ENCODE measurements at places on chromosomes 1 and 21.

- no peak for DNase-seq
Observed at GRCh38 chr1:224637515-224637914, 21.4 kb downstream of the CNIH3 start.

GRCh38 chr1:84298328-84298683 lies 3.2 kb upstream of the SAMD13 start:
- DNase-seq, result peak; percentile 64

GRCh38 chr1:54413295-54413694 lies 7.1 kb upstream of the SSBP3 start:
- no peak for DNase-seq

- DNase-seq, result no peak
Observed at GRCh38 chr1:161313554-161314200, 504 bp upstream of the SDHC start.

DNA sequence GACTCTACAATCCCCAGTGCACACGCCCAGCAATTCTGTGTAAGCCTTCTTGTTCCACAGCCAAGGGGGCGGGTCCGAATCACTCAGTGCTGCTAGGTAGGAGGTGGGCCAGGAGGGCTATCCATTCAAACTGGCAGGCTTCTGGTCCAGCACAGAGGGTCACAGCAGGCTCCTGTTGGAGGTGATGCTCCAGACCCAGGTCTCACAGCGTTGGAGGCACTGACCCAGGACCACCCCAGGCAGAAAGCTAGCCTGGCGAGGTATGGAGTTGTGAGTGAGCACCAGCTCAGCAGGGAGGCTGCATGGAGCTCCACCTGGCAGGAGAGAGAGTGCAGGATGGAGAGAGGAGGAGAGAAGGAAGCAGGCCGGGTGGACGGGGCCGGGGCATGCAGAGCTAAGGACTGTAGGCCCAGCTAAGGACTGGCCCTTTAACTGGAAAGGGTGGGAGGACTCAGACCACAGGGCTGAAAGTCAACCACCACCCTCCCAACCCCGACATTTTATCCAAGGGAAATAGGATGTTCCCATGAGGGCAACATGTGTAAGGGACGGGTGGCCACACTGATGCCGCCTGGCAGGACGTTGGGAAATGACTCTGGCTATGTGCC lies 38.7 kb downstream of the GPR161 start:
- no peak for DNase-seq

DNA sequence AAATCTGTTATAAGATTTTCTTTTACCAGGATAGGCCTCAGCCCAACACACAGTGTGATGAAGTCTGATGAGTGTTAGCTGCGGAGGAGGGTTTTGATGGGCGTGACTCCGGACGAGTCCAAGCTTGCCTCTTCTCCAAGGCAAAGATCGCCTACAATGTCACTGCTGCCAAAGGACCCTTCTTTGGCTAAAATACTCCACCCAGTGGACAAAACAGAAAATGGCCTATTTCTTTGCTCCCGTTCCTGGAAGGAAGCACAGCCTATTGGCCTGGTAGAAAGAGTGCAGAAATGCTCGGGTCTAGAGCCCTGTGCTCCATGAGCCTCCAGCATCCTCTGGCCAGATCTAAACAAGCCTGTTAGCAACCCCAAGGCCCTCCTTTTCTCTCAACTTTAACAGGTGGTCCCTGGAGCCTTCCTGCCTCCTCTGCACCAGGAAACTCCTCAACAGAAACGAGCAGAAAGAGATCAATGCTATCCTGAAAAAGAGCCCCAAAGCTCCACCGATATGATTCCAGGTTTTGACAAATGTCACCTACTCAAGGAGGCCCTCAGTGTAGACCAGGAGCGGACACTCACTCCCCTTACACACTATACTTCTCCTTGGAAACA lies 3.4 kb upstream of the CASQ2 start:
- no peak for DNase-seq

DNA sequence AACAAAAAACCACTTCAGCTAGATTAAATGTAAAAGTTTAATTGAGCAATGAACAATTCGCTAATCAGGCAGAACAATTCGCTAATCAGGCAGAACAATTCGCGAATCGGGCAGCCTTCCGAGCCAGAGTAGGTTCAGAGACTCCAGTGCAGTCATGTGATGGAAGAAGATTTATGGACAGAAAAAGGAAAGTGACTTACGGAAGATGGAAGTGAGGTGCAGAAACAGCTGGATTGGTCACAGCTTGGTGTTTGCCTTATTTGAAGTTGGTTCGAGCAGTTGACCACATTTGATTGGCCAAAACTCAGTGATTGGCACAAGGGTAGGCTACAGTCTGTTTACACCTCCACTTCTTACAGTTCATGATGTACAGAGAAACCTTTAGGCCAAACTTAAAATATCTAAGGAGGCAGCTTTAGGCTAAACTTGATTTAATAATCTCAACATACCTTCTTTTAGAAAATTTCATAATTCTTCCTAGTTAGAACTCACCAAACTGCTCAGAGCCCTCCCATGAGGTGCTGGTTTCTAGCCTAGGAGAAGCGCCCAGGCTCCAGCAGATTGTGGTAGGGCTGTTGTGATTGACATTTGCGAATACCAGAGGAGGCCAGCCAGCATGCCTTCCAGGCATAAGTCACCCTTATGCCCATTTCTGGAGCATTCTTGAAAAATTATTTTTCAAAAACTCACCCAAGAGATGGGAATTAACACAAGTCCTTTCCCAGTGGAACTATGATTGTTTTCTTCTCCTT lies 22.8 kb upstream of the KCNC4 start:
- DNase-seq, result no peak

GRCh38 chr1:193121616-193122593 lies at the start of gene CDC73:
CDC73 (plus strand) TSS chr1:193122031; CDS start chr1:193122201, 170 bp downstream.
- DNase-seq, result peak; percentile 99

DNA sequence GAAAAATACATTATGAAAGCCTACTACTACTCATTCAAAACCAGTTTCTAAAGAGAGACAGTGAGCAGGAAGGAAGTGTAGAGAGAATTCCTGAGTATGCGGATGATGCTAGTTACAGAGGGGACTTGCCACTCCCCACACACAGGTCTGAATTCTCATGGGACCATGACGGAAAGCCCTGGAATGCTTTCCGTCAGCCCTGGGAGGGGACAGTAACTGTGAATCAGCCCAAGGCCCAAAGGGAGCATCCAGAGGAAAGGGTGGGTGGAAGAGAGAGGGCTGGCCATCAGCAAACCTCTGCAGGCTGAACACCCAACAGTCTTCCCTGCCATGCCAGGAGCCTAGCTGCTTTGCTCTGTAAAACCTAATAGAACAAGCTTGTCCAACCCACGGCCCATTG lies 36.4 kb downstream of the RCSD1 start:
- DNase-seq, result no peak

DNA sequence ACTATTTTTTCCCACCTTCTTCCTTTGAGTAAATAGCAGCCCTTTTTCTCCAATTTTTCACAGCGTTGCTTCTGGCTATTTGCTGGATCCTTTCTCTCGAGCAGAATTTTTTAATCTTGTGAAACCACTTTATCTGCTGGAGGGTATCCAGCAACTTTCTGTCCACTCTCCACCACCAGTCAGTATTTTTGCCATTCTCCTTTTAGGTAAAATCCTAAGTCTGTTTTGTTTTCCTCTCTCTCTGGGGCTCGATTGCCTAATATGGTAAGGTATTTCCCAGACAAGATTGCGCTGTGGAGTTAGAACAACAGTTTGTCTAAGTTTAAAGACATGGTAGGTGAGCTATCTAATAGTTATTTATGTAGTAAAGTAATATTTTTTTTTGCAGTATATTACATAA lies 156.9 kb downstream of the PPP1R12B start:
- DNase-seq, result no peak

DNA sequence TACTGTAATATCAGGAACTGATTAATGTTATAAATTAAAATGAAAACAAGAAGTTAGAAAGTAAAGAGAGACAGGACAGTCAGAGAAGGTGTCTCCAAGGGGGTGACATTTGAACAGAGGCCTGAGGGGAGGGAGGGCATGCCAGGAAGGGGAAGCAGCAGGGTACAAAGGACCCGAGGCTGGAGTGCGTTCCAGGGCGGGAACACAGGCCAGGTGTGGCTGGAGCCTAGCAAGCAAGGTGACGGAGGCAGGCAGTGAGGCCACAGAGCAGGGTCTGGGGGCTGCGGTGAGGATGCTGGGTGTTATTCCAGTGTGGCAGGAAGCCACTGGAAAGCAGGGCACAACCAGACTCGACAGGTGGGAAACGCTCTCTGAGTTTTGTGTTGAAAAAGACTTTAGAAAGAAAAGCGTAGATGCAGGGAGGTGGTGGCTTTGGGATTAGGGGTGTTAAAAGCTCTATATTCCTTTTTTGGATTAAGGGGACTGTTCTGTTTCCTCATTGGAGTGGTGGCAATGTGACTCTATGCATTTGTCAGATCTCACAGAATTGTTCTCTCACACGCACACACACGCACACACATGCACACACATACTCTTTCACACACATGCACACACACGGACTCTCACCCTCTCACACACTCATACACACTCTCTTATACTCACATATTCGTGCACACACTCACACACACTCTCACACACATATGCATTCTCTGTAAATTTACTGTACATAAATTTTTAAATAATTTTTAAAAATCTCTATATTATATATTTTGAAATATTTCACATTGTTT lies 124.5 kb downstream of the GLIS1 start:
- DNase-seq, result no peak

DNA sequence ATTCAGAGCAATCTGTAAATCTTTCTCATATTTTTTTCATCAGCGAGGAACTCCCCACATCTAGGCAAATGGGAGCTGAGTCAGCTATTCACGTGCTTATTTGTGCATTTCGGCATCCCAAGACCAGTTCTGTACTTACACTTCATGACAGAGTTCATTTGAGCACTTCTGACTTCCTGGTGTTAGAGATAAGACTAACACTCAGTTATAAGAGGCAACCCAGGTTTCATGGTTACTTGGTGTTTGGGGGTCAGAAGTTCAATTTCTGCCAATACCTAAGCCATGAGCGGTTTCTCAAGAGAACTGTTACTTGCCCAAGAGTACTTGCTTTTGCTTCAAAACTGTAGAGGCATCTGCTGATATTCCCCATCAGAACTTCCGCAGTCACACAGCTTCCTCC lies 24.1 kb upstream of the DESI2 start:
- DNase-seq, result no peak

DNA sequence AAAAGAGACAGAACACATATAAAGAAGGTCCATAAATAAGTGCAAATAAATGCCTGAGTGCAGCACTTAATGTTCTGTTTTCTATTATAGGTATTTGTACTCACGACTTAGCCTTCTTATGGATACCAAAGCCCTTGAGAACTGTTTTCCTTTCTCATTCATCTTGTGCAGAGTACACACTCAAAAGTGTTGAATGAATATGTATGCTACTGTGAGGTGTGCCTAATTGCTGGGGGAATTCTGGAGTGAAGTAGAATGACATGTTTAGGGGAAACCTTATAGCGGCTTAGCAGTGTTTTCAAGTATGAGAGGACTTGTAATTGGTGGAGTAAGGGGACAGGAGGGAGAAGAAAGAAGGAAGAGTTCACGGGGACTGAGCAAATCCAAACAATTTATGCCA lies 157.6 kb downstream of the CACNA1E start:
- no peak for DNase-seq

DNA sequence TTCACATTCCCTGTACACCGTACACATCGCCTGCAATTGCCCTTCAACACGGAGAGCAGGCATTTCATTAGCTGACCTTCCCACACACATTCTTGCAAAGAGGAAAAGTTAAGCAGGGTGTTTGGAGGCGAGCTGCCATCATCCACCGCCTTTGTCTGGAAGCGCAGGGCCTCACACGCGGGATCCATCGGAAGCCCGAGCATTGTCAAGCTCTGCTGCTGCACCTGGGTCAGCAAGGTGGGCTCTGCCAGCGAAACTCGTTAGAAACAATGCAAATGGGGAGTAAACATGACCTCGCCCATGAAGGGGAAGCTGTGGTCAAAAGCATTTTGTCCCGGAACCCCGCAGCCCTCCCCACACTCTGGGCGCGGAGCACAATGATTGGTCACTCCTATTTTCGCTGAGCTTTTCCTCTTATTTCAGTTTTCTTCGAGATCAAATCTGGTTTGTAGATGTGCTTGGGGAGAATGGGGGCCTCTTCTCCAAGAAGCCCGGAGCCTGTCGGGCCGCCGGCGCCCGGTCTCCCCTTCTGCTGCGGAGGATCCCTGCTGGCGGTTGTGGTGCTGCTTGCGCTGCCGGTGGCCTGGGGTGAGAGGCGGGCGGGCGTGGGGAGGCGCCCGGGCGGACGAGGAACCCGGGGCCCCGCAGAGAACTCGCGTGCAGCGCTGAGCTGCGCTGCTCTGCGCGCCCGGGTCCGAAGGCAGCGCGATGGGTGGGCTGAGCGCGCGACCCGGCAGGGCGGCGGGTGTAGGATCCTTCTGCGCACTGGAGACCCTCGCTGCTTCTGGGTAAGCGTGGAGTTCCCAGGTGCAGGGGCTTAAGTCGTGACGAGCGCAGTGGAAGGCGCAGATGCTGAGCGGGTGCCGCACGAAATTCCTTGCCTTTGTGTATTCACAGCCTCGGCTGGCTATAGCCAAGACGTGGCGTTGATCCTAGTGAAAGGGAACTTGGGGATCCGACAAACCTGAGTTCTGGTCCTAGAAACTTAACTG lies at the start of gene CR1:
CR1 (plus strand) TSS at position 357 of the 992 bp plus-strand sequence; CDS start at position 468, 111 bp downstream.
- DNase-seq, result peak; percentile 44

- no peak for DNase-seq
Observed at GRCh38 chr1:157001304-157001703, 44.2 kb downstream of the ARHGEF11 start.

DNA sequence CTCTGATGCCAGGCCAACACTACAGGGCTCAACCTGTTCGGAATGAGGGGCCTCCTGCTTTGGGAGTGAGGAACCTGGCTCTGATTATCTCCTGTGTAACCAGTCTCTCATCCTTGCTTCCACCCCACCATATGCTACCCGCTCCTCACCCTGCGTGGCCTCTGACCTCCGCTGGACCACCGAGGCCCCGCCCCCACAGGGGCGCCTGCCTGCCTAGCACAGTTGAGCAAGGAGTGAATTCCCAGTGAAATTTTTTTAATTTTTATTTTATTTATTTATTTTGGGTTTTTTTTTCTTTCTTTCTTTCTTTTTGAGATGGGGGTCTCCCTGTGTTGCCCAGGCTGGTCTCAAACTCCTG lies 1.9 kb upstream of the GNB1 start:
- no peak for DNase-seq

DNA sequence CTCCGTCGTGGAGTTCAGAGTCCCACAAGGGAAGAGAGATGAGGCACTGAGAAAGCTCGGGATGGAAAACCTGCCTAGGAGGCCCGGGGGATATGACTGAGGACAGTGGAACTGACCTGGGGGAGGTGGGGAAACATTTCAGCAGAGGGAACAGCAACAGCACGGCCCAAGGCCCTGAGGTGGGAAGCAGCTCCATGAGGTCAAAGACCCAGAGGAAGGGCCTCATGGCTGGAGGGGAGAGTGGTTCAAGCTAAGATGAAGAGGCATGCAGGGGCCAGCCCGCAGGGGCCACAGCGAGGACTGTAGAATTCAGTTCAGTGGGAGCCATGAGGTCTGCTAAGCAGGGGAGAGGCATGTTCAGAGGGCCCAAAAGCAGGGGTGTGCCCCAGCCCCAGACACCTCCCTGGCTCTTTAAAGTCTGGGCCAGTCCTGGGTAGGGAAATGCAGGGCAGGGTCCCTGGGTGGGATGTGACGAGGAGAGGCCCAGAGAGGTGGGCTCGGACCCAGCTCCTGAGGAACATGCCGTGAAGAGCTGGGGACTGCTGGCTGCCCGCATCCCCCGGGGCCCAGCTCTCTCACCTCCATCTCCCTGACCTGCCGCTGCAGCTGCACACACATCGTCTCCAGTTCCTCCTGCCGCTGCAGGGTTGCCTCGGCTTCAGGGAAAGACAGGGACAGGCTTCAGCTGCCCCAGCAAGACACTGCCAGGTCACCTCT lies 9.9 kb downstream of the UBXN11 start:
- no peak for DNase-seq

Data from activated naive CD4-positive, alpha-beta T cell treated with anti-CD3 and anti-CD28 coated beads, Interleukin-2, amount 50 U/mL, for 16 hours (primary cell).